NCI-H2081 treated with DMSO at 0.1 percent for 48 hours (cell line): ENCODE measurements at places on chromosomes 2 and 18.

DNA sequence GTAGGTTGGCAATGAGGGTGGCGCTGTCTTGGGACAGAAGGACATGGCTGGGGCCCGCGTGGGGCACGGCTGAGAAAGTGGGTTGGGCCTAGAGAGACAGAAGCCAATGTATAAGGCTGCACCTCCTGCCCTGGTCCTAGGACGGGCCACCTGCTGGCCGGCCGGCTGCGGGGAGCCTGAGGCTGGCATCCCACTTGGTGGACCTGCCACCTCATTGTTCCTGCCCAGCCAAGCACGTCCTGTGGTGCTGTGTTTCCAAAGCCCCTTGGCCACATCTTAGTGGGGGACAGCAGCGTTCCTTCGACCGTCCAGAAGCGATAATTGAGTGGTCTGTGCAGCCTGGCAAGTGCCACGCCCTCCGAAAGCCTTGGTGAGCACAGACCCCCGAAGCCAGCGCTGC, 223.9 kb downstream of the LDLRAD4 start:
- no peak for DNase-seq

GRCh38 chr2:158967114-158967730, 1.2 kb upstream of the TANC1 start:
- DNase-seq, result no peak

GRCh38 chr2:168089200-168089599, 158.2 kb downstream of the STK39 start:
- no peak for DNase-seq

- DNase-seq, result no peak
These were observed 30.9 kb downstream of the CENPO start for GRCh38 chr2:24824071-24824588.

DNA sequence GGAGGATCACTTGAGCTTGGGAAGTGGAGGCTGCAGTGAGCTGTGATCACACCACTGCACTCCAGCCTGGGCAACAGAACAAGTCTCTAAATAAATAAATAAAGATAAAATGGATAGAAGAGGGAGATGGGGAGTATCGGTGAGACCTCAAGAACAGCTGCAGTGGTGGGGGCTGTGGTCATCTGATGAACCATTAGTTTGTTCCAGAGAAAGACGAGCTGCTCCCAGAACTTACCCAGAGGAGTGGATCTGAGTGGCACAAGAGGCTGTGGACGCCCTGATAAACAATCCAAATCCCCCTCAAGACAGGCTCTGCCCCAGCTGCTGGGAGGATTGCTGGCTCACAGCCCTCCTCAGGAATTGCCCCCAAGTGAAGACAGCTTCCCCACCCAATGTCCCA, 26.7 kb downstream of the TMEM127 start:
- no peak for DNase-seq

GRCh38 chr2:275466-275865, 10.7 kb downstream of the ACP1 start:
- no peak for DNase-seq
